ENCODE measurements at places on chromosomes 4 and X. TPM values are rescaled to one million over a fixed set of nuclear protein-coding genes. Genes with fewer than 3 reads are reported as not detected.

DNA sequence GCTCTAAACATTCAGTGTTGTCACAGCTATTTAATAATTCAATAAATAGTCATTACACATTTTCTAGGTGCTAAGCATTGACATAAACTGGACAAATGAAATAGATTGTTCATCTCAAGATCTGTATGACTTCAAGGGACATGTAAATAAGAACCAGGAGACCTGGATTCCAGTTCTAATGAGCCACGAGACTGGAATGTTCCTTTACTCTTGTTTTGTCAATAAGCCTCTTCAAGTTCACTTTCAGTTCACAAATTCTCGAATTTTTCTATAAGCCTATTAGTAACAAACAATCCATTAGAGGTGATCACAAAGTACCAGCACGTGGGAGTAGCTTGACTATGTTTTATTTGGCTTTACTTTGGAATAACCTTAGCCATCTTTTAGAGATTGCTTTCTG, 514.0 kb upstream of the SMIM31 start:
- DNase-seq = no peak

DNA sequence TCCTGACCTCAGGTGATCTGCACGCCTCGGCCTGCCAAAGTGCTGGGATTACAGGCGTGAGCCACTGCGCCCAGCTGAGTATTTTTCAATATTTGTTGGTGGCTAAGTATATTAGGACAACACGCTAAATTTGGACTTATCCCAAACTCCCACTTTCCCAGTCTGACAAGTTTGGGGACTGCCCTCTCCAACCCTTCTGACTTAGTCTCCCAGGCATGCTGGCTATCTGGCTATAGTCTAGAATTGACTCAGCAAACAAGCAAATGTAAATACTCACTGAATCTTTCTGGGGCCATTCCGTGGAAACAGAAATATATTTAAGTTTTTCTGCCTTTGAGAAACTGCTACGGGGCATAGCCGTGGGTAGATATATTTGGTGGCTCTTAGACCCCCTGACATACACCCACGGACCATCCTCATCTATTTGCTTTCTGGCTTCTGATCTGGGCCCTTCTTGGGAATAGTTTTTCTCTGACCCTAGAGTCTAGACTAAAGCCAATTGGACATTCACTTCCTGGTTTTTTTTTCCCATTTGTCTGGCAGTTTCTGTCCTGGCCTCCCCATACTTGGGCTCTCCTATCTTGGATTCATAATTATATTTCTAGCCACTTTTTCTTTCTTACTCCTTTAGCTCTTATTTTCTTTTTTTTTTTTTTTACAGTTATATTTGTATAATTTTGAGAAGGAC, 11.3 kb upstream of the DOCK11 start:
- no peak for DNase-seq

GRCh38 chr4:76694056-76694455, 203.9 kb downstream of the SOWAHB start:
- no peak for DNase-seq

DNA sequence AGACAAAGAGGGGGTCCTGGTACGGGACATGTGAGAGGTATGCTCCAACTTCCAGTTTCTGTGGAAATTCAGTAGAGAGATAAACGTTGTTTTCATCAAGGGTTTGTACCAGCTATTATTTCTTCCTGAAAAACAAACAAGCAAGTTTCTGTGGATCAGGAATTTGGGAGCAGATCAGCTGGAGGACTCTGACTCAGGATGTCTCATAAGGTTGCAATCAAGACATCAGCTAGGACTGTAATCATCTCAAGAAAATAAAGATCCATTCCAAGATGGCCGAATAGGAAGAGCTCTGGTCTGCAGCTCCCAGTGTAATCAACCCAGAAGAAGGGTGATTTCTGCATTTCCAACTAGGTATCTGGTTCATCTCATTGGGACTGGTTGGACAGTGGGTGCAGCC, 23.5 kb upstream of the NFKB1 start:
- DNase-seq = no peak

DNA sequence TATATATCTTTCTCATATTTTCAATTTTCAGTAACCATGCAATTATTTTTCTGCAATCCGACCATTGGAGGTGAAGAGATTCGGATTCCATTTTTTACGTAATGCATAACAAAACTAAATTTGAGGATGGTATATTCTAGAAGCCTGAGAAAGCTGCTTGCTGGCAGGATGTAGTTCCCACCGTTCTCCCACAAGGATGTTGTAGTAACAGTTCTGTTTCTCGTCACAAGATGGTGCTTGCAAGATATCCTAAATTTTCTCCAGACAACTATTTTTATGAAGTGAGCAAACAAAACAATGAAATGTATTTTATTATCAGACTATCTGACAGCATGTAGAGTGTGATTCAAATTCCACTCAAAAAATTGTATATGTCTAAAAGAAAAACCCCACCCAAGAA, 10.7 kb downstream of the PWWP3B start:
- no peak for DNase-seq

DNA sequence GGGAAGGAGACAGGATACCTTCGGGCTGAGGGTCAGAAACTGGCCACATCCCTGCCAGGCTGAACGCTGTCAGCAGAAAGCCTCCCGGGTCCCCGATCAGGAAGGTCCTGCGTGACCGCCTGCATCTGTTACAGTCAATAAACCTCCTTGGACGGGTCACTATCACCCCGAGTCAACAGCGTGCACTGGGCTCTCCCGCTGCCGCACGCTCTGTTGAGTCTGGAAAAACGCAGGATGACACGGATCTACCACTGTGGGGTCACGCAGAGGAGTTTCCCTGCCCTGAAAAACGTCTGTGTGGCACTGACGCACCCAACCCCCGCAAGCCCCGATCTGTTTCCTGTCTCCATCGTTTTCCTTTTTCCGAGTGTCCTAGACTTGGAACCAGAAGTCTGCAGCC, 12.1 kb downstream of the PPP2R3B start:
- DNase-seq = no peak

OFD1 gene
- total RNA-seq = 32.9 TPM

- DNase-seq = peak; percentile 40
These were observed 94.9 kb upstream of the TBC1D9 start for GRCh38 chr4:140851032-140851636.

MAGEB2 gene
- total RNA-seq = not detected

FRMD7 gene
- total RNA-seq = not detected

DNA sequence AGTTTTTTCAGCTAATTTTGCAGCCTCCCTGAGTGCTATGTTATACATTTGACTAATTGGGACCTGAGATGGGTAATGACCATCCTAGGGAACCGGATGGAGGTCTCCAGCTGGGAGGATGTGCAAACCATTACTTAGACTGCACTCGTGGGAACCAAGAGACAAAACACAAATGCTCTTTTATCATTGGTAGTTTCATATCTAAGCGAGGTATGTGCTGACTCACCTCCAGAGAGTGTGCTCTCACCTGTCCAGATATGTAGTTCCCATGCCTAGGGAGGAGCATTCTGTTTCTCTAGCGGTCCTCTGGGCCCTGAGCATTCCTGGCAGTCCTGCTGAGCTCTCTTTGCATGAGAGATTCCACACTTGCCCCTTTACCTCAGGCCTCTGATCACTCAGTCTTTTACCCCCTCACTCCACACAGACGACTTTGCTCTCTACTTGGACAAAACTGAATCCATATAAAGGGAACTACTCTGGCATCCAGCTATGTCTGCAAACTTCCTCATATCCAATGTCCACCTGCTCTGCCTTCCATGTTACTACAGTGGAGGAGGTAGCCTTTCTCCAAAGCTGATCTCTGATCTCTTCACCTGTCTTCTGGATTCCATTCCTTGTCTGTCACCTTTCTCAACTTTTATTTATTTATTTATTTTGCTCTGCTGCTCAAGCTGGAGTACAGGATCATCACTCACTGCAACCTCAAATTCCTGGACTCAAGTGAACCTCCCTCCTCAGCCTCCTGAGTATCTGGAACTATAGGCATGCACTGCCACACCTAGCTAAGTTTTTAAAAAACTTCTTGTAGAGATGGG, 88.4 kb downstream of the LRP2BP start:
- DNase-seq = peak; percentile 21

BMX gene
- total RNA-seq = 0.64 TPM

DNA sequence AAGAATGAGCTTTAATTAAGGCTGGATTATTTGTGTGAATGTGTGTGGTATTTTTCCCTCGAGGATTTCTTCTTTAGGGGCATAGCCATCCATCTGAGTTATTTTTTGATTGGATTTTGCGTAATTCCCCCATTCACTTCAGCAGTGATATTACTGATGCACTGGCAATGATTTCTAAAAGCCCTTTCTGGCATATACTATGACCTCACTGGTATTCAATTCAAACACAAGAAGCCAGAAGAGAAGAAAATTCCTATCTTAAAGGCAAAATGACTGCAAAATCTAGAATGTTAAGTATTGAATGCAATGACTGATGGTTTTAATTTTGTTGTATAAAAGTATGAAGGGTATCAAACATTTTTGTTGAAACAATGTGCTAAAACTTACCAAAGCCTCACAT, 71.1 kb upstream of the DDIT4L start:
- DNase-seq = no peak

- DNase-seq = no peak
These were observed 23.5 kb downstream of the PDGFC start for GRCh38 chr4:156948133-156948532.

DNA sequence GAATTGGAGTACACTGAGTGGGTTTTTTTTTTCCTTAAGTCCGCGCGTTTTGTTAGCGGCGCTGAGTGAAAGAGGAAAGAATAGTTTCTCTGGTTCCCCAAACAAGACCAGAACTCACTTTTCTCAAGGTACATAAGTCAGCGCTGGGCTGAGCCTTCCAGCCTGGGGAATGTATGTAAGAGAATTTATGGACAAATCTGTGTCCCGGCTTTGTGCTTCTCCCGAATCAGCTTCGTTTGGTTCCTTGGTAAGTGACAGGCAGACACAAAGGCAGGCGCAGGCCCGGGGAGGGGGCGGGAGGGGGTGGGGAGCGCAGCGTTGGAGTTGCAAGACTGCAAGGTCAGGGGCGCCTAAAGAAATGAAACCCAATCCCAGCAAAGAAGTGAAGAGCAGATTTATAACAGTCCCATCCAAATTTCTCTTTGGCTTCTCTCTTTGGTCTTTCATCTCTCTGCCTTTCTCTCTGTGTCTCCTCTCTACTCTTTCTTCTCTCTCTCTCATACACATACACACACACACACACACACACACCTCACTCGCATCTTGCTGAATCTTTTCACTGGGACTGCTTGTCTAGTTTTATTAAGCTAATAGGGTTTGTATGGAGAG, 981 bp downstream of the TET2 start:
- no peak for DNase-seq

TCEAL3 gene
- 11.4 TPM for total RNA-seq

GRCh38 chrX:32893751-32894150, 317.6 kb downstream of the DMD start:
- DNase-seq = no peak

FGD1 gene
- total RNA-seq = 3.1 TPM

DNA sequence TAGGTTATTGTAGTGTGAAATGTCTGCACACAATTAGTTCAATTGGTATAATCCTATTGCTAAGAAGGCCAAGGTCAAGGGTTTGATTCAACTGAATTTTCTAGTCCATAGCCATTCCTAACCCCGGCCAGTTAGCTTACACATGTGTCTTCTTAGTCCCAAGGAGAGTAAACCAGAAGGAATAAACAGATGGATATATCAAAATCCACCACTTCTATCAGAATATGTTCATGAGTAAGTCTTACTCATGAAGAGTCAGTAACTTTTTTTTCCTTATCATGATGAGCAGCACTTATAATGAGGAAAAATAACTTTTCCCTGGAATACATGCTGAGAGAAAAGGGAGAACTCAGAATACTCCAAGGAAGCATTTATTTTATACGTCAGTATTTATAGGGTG, 9.5 kb downstream of the HHIP start:
- DNase-seq = no peak

Data from pancreas (tissue), 10 donors.